ENCODE measurements at places on chromosomes 7 and 10.

DNA sequence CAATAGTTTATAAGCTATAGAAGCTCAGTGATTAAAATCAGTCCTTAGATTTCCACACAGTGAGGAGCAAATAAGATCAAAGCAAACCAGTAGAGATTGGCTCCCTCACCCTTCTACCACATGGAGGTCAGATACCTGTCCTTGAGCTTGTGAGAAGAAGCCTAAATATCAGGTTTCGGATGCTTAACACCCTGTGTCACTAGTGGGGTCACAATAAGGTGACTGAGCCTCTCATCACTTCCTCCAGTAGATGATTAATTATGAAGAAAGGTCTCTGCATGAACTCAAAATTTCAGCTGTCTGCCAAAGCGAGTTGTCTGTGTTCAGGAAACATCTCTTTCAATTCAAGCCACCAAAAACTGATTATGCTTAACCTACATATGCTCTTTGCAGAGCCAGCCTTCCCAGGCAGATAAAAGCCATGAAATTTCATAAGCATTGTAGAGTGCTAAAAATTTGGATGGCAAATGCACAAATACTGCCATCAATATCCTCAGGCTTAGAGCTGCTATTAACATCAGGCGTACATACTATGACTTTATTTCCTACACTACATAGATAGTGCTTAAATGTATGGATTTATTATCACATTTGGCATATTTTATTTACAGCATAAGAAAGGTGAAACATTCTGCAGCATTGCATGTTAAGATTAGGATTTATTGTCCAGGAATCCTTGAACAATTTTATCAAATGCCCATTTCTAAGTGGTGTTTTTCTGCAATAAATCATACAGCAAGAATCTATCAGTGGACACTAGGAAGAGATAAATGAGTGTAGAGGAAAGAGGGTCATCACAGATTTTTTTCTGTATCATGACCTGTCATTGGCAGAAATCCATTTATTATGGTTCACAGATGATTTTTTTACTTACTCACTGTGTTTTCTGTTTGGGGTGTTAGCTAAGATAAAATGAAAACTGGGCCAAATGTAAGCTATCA lies 285.1 kb upstream of the SP8 start:
- DNase-seq = no peak

- no peak for DNase-seq
Observed at GRCh38 chr10:30047430-30047829, 12.0 kb downstream of the JCAD start.

DNA sequence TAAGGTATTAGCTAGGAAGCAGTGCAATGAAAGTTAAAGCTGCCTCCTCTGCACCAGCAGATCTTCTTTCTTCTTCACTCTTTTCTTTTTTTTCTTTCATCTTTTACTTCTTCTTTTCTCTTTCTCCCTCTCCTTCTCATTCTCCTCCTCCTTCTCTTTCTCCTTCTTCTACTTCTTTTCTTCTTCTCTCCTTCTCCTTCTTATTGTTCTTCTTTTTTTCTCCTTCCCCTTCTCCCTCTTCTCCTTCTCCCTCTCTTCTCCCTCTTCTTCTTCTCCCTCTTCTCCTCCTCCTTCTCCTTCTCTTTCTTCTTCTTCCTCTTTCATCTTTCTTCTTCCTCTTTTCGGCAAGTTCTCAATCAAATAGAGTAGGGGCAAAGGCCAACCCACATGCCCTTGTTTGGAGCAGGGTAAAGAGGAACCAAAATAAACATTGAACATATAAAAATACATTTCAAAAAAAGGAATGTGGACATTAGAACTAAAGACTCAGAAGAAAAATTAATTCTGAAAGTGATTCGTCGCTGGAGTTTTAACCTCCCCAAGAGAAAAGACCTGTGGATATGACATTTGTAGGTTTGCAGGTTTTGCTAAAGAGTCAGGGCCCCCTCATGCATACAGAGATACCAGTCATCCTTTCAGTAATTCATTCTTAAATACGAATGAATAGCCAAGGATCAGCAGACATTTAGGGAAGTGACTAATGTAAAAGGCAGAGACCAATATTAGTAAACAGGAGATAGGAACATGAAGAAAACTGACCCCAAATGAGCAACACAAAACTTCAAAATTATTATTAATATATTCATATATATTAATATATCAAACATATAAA lies 93.0 kb upstream of the RSU1 start:
- peak; percentile 24 for DNase-seq

DNA sequence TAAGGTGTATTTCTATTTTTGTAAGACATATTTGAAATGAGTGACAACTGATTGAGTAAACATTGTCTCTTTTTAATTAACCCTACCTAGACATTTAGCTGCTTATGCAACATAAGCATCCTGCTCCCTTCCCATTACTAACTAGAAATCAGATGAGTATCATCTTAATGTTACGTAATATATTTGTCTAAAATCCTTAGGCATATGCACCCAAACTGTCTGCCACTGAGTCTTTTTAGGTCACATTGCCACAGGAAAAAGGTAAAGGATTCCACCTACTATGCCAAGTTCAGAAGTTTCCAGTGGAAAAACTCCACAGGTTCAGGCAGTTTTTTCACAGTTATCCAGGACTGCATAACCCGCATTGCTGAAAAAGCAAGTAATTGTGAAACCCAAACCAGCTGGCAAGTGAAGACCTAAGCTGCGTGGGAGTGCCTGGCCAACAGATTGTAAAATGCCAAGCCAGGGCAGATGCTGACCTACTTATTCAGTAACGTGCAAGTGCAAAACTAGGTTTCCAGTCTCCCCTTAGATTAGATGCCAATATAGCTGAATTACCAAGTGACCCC lies 983.7 kb downstream of the GATA3 start:
- no peak for DNase-seq

- DNase-seq = peak; percentile 7
Observed at GRCh38 chr7:48875045-48875916, 49.1 kb upstream of the CDC14C start.

GRCh38 chr10:75825661-75826060 lies 394.2 kb downstream of the LRMDA start:
- no peak for DNase-seq

GRCh38 chr10:123574109-123574698 lies 92.0 kb upstream of the GPR26 start:
- DNase-seq = no peak

DNA sequence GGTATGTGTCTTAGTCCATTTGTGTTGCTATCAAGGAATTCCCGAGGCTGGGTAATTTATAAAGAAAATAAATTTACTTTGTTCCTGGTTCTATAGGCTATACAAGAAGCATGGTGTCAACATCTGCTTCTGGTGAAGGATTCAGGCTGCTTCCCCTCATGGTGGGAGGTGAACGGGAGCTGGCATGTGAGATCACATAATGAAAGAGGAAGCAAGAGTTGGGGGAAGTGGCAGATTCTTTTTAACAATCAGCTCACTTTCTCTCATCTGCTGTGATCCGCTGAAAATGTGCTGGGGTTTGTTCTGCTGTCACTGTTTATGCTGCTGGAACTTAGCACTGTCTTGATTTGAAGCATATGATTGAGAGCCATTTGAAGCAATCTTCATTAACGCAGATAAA lies 730.0 kb upstream of the SORCS1 start:
- DNase-seq = no peak

- DNase-seq = peak; percentile 80
Observed at GRCh38 chr10:7082967-7083366, 327.9 kb downstream of the SFMBT2 start.

DNA sequence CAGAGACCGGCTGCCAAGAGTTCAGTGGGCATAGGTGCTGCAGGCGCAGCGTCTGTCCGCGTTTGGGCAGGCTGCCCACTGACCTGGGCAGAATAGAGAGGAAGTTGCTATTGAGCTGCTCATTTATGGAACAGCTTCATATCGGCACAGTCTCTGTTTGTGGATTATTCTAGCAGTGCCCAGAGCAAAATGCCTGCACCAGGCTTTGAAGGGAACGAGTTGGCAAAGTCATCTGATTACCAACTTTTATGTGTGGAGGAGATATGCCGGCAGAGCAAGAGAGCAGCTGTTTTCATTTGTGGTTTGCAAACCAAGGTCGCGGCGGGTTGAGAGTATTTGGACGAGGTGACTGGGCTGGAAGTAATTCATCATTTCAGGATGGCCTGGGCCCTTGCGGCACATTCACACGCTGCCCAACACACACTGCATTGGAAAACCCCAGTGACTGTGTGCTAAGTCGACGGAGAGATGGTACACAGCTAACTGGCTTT lies 228.5 kb downstream of the TCERG1L start:
- no peak for DNase-seq

- no peak for DNase-seq
Observed at GRCh38 chr10:105785721-105786120, 1144.6 kb downstream of the SORCS3 start.

DNA sequence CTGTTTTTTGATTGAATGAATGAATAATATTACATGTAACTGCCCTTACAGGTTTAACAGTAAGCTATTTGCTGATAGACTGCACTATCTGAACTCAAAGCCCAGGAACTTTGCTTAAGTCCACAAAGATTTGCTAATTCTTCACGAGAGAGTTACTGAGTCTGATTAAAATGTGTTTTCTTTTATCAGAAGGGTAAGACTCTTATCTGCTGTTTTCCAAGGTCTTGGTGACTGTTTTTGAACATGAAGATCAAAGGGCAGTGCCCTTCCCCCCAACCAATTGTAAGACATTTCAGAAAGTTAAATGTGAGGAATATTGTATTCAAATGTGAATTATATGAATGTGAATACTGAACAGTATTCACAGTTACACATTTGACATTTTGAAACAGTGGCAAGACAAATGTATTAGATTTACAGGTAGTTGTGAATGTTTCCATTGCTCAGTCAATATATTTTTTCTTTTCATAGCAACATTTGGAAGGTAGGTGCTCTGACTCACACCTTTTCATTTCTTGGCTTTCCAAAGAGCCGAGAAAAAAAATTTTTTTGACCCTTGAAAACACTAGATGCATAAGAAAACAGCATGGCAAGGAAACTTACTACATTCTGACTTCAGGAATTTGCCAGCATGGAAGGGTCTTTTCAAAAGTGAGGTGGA lies 62.7 kb downstream of the DKK1 start:
- DNase-seq = no peak

DNA sequence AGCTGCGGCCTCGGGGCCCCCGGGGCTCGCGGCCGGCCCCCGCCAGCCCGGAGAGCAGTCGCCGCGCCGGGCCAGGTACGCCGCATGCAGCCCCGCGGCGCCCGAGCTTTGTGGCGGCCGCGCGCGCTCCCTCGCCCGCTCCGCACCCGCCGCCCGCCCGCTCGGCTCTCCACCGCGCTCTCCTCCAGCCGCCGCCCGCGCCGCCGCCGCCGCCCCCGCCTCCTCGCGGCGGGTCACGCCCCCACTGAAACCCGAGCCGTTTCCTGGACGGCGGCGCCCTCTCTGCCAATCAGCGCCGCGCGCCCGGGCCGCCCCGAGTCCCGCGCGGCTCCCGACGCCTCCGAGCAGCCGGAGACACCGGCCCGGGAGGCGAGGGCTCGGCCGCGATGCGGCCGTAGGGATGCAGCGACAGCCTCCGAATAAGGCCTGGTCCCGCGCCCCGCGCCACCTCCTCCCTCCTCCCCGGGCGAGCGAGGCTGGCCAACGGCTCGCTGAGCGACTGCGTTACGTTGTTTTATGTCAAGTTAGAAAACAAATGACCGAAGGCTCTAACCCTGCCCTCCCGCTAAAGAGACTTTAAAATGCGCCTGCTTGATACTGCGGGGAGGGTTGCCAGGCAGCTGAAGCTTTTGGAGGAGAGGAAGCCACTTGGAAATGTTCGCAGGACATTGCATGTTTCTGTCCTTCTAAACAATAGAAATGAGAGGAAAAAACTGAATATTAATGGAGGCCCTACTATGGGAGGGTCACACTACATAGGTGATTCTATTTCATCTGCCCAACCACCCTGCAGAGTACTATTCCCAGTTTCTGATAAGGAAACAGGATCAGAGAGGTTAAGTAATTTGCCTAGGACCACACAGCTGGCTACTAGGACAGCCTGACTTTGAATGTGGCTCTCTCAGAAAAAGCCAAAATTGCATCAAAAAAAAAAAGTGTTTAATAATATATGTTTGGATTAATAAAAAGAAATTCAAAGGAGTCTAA lies at the start of gene FGFR2:
Gene FGFR2, minus strand, starts transcription at position 182 of the 987 bp plus-strand sequence. CDS start 4,627 bp downstream, outside the sequence.
- DNase-seq = peak; percentile 78

DNA sequence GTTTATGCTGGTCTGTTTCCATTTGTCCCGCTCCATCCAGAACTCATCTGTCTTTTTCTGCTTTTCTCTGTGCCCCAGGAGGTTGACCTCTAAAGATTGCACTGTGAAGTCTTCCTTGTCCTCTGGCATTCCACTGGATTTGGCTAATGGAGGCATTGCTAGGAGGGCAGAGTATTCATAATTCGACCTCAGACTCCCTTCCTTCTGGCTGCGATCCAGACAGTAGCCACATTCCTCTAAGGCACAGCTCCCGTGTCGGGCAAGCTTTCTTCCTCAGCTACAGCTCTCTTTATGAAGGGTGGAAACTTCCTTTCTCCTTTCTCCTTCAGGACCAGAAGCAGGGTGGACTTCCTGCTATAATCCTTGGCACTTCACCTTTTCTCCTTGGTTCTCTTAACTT lies 175.9 kb downstream of the BAMBI start:
- peak; percentile 38 for DNase-seq

GRCh38 chr7:1591876-1592275 lies 22.0 kb upstream of the PSMG3 start:
- DNase-seq = no peak

DNA sequence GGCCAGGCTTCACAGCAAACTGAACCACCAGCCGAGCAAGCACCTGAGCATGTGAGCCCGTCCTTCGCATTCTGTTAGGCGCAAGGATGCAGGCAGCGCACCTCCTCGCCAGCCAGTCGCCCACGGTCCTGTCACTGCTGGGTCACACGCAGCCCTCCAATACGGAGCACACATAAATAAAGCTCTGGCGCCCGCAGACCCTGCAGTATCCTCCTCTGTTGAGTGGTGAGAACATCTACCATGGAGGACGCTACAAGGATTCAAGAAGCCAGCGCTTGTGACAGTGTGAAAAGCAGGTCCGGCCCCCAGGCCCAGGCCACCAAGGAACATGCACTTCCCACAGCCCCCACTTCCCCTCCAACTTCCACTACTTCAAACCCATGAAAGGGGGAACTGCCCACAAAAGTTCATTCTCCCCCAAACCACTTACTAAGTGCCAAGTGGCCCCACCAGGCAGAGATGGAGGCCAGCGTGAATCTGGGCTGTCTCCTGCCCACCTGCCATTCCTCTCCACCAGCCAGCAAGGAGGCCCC lies 34.8 kb downstream of the VOPP1 start:
- no peak for DNase-seq

- peak; percentile 20 for DNase-seq
Observed at GRCh38 chr10:843703-844102, 87.8 kb downstream of the LARP4B start.

GRCh38 chr7:76057813-76058145 lies 9.9 kb downstream of the MDH2 start:
- no peak for DNase-seq

GRCh38 chr7:2182461-2182860 lies 50.3 kb downstream of the MAD1L1 start:
- DNase-seq = no peak

DNA sequence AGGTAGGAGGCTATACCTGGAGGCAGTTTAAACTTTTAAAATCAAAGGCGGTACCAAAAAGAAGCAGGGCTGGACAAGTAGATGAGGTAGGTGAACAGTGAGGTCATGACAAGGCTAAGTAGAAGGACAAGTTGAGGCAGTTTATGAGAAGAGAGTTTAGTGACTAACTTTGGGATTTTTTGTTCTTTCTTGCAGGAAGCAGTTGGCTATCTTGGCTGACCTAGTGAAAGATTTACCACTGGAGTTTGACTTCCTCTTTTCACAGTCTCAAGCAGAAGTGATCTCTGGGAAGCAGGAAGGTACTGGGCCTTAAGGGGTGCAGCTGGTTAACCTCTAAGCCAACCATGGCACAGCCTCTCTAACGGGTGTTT lies 26.3 kb downstream of the ENTPD7 start:
- DNase-seq = no peak
